Right cardiac atrium (tissue), 5 donors: ENCODE measurements at places on chromosomes 6 and 20. TPM values are rescaled to one million over a fixed set of nuclear protein-coding genes. Genes with fewer than 3 reads are reported as not detected.

GRCh38 chr6:70398783-70399728 lies 14.3 kb upstream of the FAM135A start:
- DNase-seq, result peak; percentile 40

DNA sequence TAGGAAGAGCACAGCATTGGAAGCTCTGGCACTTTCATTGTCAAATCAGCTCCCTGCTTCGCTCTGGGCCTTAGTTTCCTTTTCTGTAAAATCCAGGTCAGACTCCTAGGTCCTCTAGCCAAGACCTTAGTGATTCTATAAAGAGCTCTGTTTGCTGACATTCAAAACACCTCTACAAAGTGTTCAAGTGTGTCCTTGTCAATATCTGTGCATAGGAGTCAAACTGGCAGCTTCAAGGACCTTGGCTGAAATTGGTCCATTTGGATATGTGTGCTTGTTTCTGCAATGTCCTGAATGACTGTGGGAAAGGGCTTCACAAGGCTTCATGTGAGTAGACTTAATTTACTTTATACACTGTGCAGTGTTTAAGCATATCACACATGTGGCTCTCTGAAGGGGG lies 73.9 kb upstream of the ENPP5 start:
- no peak for DNase-seq

- DNase-seq, result no peak
Observed at GRCh38 chr20:46119028-46119546, 973 bp downstream of the CD40 start.

GRCh38 chr6:74939721-74940620 lies 265.9 kb downstream of the COL12A1 start:
- no peak for DNase-seq

- peak; percentile 49 for DNase-seq
Observed at GRCh38 chr6:166715065-166715464, 88.0 kb upstream of the RPS6KA2 start.

DNA sequence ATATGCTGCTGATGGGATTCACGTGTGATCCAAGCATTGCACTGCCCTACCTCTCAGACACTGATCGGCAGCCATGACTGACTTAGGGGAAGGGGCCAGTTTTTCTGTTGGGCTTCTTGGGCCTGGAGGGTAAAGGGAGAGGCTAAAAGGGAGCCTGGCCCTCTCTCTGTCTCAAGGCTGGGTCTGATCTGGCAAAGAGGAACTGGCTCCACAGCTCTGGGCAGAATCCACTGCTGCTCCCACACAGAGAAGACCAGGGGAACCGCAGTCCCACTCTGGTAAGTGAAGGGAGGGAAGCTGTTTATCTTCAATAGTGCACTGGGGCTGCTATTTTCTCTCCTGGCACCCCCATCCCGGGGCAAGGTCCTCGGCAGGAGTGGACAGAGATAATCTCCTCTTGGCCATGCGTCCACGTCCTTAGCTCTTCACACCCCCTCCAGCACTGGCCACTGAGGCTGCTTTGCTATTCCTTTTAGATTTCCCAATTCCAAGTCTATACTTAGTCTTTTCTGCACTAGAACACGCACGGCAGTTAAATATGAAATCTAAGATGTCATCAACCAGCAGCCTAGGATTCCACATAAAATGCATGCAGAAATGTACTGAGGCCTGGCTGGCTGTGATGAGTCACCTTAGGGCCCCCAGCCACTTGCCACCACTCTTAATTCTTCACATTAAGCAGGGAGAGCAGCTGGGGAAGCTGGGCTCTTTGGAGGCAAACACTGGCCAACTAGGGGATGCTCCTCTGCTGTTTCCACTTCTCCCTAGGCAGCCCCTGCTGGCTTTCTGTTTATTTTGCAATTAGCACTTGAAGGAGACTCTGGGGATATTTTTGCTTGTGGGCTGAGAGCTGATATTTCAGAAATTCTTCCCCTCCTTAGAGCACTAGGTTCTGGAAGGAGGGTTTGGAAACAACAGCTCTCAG lies 87.8 kb upstream of the ARMC2 start:
- no peak for DNase-seq

GRCh38 chr20:47865451-47865850 lies 80.2 kb upstream of the SULF2 start:
- no peak for DNase-seq

The AVP gene
- not detected for total RNA-seq

The TNFRSF21 gene
- total RNA-seq, result 5.8 TPM

DNA sequence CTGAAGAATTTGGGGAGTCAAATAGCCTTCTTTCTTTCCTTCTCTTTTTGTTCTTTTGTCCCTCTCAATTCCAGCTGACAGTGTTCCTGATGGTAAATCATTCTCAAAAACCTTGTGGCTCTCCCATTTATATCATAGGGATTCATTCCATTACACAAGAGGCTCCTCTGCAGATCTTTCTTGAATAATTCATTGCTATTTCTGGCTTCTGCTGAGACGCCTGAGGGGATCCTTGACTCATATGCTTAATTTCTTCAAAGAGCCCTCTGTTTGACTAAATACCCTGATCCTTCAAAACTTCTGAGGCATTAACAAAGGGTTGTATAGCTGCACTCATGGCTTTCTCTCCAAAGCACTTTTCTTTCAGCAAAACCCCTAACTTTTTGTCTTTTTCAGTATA lies 289.3 kb downstream of the FARS2 start:
- DNase-seq, result no peak

DNA sequence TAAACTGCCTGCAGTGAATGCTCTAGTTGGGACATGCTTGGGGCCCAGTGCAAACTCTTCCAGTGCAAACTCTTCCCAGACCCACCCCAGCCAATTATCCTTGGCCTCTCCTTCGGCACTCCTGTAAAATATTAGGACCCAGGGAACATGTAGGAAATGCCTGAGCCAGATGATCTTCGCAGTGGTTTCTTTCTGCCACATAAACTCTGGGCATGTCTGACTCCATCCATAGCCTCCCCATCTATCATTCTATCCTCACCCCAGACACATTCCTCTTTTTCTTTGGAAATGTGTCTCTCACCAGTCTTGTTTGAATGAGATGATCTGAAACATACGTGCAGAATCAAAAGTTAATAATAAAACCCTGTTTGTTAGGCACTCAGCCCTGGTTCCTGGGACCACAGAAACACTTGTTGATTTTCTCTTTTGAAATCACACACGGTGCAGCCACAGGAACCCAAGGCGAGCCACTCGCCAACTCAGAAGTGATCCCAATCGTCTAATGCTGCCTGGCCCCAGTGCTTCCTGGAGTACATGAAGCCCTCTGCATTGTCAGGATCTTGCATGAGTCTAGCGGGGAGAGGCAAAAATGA lies 108.9 kb upstream of the CST7 start:
- DNase-seq, result no peak

The DOK5 gene
- total RNA-seq, result 20.2 TPM

The BPIFB4 gene
- 0.69 TPM for total RNA-seq

- DNase-seq, result no peak
Observed at GRCh38 chr6:100344321-100344720, 120.4 kb downstream of the SIM1 start.

- DNase-seq, result no peak
Observed at GRCh38 chr6:145551164-145551563, 184.2 kb downstream of the EPM2A start.

The CAP2 gene
- total RNA-seq, result 100 TPM

GRCh38 chr6:142708651-142709050 lies 236.3 kb downstream of the HIVEP2 start:
- no peak for DNase-seq

- DNase-seq, result no peak
Observed at GRCh38 chr20:63459070-63459380, 13.4 kb downstream of the KCNQ2 start.

The DYNLT2 gene
- 1.2 TPM for total RNA-seq

GRCh38 chr6:98514796-98515195 lies 319.6 kb upstream of the POU3F2 start:
- no peak for DNase-seq
